Activated CD4-positive, alpha-beta T cell treated with anti-CD3 and anti-CD28 coated beads for 24 hours (primary cell): ENCODE measurements at places on chromosomes 6 and 20.
A peak's percentile ranks its signal among the peaks of the same experiment; 100 is the strongest.

GRCh38 chr6:170278743-170279094, 12.2 kb downstream of the DLL1 start:
- DNase-seq, result no peak

- DNase-seq, result no peak
These were observed 30.3 kb downstream of the LRFN2 start for GRCh38 chr6:40556881-40557280.

DNA sequence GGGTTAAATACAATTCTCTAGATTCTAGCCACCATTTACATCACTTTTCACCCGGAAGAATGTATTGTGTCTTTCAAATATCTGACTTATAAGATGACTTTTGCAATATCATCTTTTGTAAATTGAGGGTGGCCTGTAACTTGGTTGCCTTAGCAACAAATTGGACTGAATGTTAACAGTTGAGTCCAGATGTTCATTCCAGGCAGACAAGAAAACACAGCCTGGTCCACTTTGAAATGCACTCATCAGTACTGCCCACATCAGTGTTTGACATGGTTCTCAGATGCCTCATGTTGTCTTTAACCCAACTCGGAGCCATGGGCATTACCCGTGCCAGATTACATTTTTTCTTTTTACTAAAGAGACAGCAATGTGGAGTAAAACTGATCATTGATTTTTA, 781.6 kb upstream of the CHD6 start:
- no peak for DNase-seq

DNA sequence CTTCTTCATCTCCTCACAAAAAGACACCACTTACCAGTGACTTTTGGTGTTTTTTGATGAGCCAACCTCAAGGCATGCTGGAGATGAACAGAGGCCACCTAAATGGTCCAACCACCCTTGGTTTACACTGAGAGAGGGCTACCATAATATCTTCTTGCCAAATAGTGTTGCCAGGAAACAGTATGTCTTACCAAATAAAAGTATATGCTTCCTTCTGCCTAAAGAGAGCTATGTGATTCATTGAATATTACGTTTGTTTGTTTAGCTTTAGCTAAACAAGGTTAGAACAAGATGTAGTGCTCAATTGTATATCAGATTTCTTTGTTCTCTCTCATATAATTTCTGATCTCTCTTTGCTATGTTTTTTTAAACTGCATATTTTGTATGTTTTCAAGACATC, 40.6 kb upstream of the BMP6 start:
- no peak for DNase-seq

GRCh38 chr20:49935746-49936152, 448 bp upstream of the RNF114 start:
- DNase-seq, result no peak

DNA sequence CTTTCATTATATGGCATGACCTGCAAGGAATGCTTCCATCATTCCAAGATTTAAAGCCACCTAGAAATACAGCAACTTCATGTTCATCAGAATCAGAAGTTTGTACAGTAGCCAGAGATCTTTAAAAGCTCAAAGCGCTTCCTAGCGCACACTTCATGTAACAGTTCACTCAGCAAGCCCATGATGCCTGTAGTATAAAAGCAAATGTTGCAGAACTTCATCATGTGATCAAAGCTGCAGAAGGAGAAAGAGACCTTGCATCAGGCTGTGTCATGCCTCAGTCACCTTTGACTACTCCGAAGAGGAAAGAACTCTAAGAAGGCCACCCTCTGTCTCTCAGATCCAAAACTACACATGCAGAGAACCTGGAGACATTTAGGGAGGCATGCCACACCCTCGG, 78.5 kb downstream of the AGPAT4 start:
- DNase-seq, result no peak

DNA sequence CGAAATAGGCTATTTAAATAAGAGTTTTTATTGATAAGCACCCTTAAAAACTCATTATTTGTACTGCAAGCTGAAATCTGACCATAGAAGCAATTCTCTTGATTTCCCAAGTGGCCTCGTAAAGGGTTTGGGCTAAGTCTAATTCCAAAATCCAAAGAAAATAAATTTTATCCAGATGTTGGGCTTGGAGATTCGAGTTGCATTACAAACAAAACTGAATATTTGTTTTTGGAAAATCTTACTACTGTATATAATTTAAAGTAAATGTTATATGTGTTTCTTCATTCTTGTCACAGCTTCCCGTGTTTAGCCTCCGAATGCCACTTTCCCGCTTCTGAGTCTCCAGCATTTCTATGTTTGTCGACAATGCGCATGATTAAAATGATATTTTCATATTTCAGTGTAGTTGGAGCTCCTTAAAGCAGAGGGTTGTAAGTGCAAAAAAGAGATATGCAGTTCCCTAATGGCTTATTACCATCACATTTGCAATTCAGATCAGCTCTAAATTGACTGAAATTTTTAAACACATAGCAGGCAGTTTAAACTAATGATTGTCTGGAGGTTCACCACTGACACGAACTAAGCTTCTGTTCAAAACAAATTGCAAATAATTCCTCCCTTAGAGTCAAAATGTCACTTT, 47.0 kb downstream of the PRL start:
- no peak for DNase-seq

- peak; percentile 3 for DNase-seq
These were observed 31.6 kb upstream of the LAMA4 start for GRCh38 chr6:112286010-112286409.

DNA sequence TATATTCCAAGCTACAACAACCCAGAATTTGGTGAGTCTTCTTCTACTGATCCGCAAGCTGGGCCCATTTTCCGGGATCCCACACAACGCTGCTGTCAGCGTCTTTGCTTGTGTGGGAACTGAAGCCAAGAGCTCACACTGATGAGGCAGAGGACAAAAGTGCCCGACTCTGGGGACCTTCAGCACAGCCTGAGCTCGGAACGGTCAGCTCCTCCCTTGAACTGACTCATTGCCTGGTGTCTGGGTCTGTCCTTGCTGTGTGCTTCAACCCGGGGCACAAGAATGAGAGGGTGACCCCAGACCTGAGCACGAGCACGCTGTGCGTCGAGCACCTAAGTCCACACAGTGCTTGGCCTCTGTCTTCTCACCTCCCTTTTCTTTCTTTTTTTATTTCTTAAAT, 33.5 kb downstream of the DACT2 start:
- no peak for DNase-seq

GRCh38 chr20:48164566-48165400, 379.5 kb upstream of the SULF2 start:
- DNase-seq, result no peak

- DNase-seq, result no peak
These were observed 20.2 kb downstream of the RNF8 start for GRCh38 chr6:37373822-37374471.

- no peak for DNase-seq
These were observed 41.8 kb downstream of the C6orf58 start for GRCh38 chr6:127618729-127619128.

DNA sequence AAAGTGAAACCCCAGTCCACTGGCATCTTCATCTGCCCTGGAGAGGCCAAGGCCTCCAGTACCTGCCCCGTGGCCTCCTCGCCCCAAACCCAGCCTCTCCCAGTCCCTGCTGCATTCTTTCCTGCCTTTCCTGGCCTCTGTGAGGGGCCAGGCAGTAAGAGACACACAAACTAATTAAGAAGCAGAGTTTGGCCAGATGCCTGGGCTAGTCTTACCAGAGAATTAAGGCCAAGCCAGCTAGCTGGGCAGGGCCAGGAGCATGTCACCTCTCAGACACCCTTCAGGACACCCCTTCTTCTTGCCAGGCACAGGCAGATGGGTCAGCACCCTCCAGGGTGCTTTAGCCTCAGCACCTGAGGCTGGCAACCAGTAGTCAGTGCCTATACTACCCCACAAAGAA, 2.4 kb downstream of the MDGA1 start:
- DNase-seq, result no peak

DNA sequence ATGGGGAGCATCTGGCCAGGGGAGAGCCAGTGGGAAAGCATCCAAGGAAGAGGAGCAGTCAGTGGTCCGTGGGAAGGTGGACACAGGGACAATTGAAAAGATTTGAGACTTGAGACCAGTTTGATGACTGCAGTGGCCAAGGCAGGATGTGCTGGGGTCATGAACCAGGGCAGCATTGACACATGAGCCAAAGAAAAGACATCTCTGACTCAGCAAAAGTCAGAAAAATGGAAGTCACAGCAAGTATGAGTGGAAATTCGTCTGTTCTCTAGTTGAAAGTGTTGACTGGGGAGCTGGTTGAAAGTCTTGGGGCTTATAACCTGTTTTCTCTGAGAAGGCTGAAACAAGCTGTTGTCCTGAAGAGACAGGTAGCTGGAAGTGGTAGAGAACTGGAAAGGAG, 31.3 kb downstream of the RAB22A start:
- no peak for DNase-seq

GRCh38 chr6:63236398-63236817, 25.1 kb downstream of the FKBP1C start:
- no peak for DNase-seq

DNA sequence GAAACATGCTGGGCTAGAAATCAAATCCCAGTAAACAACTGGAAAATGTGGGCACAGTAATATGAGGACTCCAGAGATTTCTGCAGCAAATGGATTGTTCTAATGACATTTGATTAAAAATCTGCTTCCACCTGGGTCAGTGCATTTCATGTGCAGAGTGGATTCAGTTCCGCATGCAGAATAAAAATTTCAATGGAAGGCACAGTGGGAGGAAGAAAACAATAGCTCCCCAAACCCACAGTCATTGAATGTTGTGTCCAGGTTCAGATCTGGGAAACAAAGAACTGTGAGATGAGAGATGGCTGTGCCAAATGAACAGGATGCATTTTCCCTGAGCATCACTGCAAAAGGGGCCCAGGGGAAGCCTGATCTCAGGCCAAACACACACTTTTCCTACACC, 403.1 kb downstream of the BTBD9 start:
- DNase-seq, result no peak

GRCh38 chr6:142290851-142291250, 11.0 kb upstream of the ADGRG6 start:
- DNase-seq, result no peak

DNA sequence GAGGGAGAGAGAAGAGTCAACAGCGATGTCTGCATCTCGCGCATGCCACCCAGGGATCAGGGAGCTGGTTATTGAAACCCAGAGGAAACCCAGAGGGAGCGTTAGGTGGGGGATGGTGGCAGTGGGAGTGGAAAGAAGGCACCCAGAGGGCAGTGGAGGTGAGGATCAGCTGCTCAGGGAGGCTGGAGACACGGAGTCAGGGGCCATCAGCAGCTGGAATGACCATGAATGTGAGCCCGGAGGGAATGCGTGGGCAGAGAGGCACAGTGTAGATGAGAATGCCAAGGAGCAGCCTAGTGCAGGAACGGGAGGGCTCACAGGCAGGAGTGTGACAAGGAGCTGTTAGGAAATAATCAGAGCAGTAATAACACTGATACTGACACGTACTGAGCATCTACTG, 36.2 kb downstream of the RSPO4 start:
- no peak for DNase-seq

GRCh38 chr6:44253307-44254101, 3.8 kb downstream of the SLC35B2 start:
- DNase-seq, result no peak

- no peak for DNase-seq
These were observed 45.4 kb upstream of the NKX2-2 start for GRCh38 chr20:21559305-21559704.

DNA sequence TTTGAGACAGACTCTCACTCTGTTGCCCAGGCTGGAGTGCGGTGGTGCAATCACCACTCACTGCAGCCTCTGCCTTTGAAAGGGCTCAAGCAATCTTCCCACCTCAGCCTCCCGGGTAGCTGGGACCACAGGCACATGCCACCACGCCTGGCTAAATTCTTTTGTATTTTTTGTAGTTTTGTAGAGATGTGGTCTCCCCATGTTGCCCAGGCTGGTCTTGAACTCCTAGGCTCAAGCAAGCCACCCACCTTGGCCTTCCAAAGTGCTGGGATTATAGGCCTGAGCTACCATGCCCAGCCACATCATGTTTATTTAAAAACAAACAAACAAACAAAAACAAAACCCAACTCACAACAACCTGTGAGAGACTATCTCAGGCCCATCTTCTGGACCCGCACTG, 29.7 kb upstream of the APCDD1L start:
- no peak for DNase-seq

GRCh38 chr6:30799210-30799609, 54.9 kb upstream of the IER3 start:
- DNase-seq, result no peak

- no peak for DNase-seq
These were observed 39.8 kb downstream of the GMPR start for GRCh38 chr6:16278048-16278724.

DNA sequence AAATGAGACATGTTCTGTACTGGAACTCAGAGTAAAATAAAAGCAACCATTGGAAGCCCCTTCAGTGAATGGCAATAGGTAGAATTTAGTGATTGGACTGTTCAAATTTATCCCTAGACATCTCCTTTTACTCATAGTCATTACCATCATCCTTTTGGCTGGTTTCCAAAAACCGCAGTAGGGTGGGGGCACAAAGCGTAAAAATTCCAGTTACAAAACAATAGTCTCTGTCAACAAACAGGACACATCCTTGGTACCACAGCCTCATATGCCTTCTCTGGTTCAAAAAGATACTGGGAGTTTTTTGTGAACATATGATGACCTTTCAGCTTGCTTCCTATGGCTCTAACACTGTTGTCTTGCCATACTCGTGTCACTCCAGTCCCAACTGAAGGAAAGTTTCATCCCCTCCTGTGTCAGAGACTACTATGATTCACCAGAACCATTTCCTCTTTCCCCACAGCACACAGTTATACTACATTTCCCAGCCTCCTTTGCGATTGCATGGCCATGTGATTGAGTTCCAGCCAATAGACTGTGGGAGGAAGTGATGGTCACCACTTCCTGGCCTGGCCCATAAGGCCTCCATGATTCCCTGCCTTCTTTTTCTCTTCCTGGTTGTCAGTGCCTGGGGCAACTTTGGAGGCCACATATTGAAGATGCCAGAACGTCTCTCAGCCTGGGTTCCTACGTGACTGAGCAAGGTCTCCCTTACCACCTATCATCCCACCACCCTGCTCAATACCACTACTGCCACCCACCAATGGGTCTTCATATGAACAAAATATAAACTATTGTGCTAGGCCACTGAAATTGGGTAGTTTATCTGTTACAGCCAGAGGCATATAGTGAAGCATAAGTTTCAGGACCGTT, 162.4 kb downstream of the ID4 start:
- DNase-seq, result no peak

DNA sequence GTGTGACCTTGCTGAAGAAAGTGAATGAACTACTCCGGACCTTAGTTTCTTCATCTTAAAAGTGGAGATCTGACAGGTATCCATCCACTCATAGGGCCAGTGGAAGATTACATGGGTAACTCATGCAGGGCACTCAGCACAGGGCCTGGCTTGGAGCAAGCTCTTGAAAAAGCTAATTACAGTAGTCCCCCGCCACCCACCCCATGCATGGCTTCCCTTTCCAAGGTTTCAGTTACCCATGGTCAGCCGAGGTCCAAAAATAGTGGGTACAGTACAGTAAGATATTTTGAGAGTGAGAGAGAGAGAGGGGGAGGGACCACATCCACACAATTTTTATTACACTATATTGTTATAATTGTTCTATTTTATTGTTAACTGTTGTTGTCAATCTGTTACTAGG, 7.1 kb upstream of the PMEPA1 start:
- no peak for DNase-seq
